ENCODE measurements at places on chromosomes 5 and 9.

DNA sequence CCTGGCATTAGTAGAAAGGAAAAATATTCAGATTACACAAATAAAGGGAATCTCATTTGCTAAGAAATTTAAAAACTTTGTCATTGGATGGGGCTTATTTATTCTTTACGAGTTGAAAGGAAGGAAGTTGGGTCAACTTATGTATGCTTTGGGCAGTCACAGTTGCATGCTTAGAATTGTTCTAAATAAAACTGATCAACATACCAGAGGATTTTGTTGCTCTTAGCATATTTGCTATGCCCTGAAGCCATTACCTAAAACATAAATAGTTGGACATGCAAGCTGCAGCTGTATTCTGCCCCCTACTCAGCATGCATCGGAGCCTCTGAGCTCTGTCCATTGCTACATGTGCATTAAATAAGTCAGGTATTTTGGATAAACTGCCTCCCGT, 172.7 kb upstream of the MEF2C start:
- no peak for DNase-seq

DNA sequence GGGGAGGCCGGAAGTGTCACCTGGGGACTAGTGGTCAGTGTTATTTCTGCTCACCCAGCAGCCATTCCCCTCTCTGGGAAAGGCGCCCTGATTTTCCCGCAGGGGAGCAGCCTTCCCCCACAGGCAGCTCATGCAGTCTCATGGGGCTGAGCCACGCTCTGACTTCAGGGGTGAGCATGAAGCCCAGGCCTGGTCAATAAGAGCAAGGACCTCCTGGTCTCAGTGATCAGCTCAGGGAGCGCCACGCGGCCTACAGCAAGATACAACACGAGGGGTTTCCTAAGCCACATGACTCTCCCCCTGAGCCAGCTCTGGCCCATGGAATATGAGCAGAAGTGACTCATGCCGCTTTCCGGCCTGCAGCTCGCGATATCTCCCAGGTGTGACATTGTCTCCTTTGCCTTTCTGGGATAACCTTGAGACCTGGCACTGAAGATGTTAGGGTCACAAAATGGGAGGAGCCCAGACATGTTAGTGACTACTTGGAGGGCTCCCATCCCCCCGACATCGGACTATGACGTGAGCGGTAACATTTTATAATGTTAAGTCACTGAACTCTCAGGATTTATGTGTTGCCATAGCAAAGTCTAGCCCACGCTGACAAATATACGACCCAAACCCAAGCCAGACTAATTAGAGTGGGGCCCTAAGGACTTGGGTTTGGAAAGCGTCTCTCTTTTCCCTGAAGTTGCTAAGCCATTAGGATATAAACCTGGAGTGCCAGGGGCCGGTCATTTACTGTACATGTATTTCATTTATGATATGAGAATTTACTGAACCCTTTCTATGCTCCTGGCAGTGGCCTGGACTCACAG, 46.5 kb upstream of the GFPT2 start:
- no peak for DNase-seq

DNA sequence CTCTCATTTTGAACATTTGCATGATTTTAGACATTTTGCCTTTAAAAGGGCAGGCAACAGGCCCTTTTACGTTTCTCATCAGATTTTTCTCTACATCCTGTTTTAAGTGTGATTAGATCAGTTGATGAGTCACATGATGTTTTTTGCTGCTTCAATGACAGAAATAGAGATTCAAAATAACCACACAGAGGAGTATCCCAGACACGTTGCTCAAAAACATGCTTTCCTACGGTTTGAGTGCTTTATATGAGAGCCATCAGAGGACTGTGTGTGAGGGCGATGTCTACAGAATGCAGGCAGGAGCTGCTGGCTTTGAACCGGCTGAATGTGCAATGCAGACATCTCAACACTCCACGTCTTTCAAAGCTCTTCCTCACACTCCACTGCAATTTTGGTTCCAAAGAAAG, 42.1 kb downstream of the OTULIN start:
- DNase-seq, result no peak

DNA sequence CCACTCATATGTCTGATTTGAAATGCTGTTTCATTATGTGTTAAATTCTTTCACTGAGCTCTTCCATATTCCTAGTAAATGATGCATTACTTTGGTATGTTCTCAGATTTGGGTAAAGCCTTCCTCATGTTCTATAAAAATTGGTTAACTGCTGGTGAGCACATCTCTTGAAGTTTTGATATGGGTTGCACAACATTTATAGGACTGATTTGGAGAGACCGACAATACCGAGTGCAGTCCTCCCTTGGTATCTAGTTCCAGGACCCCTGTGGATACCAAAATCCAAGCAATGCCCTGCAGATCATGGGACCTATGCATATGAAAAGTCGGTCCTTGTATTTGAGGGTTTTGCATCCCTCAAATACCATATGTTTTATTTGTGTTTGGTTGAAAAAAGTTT, 37.8 kb downstream of the WDR36 start:
- DNase-seq, result no peak

- DNase-seq, result no peak
Observed at GRCh38 chr5:158736150-158736870, 363.4 kb downstream of the EBF1 start.

- no peak for DNase-seq
Observed at GRCh38 chr5:33944543-33945132, 8.5 kb downstream of the RXFP3 start.

GRCh38 chr5:150164211-150164980, 2.2 kb upstream of the CDX1 start:
- no peak for DNase-seq

DNA sequence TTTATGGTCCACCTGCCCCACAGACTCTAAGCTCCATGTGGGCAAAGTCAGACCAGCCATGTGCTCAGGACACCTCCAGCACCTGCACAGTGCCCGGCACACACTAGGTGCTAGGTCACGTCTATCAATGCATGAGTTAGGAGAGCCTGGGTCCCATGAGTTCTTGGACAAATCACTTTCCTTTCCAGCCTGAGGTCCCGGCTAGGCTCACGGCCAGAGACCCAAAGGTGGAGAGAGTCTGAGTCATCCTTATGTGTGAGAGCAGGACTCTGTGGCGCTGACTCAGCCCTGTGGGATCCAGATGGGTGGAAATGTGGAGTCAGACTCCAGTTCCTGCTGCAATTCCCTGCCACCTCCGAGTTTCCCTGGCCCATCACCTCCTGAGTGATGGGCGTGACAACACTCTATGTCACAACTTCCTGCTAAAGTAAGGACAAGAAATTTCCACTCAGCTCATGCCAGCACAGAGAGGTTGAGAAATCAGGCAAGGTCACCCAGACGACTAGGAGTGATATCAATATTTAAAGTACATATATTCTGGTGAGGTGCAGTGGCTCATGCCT, 2.5 kb upstream of the ST6GALNAC4 start:
- no peak for DNase-seq

- DNase-seq, result no peak
Observed at GRCh38 chr9:100869326-100869725, 159.2 kb upstream of the PLPPR1 start.

All from stimulated activated CD8-positive, alpha-beta memory T cell treated with anti-CD3 and anti-CD28 coated beads, Interleukin-7, amount 100 ng/mL, for 24 hours (primary cell).